ENCODE measurements at places on chromosomes 4 and X.

DNA sequence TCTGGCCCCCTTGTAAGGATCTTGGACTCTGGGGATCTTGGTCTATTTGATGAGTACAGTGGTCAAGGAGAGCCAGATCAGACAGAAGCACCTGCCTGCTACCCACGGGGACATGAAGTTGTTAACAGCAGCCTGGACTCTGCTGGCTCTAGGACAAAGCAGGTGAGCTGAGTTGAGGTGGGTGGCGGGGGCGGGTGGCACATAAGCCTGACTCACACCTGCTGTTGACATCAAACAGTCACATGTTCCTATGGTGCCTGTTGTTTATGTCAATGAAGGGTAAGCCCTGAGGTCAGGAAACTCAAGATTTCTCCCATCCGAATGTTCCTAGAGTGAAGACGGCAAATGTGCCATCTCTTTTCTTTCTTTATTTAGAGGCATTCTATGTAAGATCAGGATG lies 50.1 kb upstream of the CLNK start:
- no peak for DNase-seq

GRCh38 chrX:154049209-154050112 lies 29.8 kb upstream of the IRAK1 start:
- DNase-seq, result no peak

DNA sequence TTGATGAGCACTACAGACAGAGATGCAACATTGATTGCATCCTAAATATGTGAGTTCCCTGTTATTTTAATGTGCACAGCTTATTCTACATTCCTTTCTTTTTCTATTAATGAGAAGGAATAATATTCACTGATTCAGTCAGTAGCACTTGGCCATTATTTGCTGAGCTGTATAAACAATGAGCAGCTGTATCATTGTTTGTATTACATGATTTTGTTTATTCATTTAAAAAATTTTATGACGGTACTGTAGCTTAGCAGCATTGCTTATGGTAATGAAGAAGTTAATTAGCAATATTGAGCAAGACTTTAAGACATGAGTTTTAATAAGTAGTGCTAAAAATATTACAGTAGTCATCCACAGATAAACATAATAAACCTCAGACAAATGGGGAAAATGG lies 582.0 kb downstream of the ADGRL3 start:
- no peak for DNase-seq

- peak; percentile 2 for DNase-seq
Observed at GRCh38 chr4:79864500-79865200, 208.4 kb downstream of the ANTXR2 start.

DNA sequence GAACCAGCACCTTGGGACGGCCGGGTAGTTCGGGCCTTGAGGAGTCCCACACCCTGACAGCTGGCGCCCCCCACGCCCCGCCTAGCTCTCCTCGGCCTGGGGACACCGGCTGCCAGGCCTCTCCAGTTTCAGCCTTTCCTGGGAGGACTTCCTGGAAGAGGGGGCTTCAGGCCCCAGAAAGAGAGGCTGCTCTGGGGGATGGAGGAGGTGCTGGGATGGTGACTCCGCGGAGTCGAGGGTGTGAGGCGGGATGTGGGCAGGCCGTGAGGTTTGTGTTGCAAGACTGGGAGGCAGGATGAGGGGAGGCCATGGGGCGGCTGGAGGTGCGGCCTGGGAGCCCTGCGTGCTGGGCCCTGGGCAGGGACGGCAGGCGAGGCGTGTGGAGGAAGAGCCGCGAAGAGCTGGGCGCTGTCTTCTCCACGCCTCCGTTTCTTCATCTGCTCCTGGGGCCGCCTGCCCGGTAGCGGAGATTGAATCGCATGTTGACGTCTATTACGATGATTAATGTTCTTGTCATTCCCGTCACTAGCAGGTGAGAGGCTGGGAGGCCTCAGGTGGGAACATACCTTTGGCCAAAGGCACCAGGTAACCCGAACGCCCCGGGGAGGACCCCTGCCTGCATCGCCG lies 918 bp upstream of the FGFRL1 start:
- DNase-seq, result no peak

DNA sequence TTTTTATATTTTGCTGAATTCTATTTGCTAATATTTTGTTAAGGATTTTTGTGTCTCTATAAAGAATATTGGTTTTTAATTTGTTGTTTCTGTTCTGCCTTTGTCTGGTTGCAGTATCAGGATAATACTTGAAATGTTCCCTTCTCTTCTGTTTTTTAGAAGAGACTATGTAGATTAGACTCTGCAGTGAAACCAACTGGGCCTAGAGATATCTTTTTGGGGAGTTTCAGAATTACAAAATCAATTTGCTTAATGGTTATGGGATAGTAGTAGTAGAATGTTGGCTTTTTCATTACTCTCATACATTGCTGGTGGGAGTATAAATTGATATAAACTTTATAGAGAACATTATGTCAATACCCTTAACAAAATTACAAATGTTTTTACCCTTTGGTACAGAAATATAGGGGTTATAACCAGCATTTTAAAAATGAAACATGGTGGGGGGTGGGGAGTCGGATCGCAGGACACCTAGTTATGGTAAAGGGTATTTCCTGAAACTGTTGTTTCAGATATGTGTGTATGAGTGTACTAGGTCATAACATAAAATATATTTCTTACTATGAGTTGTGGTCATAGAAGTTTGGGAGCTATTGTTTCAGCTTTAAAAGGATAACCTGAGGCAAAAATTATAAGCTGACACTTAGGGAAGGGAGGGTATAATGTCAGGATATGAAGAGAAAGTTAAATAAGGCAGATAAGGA lies 29.0 kb downstream of the CLOCK start:
- no peak for DNase-seq

- no peak for DNase-seq
Observed at GRCh38 chr4:183984566-183984965, 79.5 kb downstream of the STOX2 start.

DNA sequence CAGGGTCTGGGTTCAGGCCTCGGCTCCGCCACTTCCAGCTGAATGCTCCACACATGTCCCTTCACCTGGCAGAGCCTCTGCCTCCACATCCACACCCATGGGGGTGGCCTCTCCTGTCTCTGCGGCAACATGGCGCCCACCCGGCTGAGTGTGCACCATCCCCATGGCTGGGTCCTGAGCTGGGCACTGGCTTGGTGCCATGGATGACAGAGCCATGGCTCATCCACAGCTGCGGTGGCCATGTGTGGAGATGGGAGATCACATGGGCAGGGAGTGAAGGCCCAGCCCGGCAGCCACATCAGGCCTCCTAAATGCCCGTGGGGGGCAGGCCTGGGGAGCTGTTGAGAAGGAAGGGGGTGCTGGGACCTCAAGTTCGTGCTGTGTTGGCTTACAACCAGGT lies 213.7 kb downstream of the AFAP1 start:
- DNase-seq, result no peak

DNA sequence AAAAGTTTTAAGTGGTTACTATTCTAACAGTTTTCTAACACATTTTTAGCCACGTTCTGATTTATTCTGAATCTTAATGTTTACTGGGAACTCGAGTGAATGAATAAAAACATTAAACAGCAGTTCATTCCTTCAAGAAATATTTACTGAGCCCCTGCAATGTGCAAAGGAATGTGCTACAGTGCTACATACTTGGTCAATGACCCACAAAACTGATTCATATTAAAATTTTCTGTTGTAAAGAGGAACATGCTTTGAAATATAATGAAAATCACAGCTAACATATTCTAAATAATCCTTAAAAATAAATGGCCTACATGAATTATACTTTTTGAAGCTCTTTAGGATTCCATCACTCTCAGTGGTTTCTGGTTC lies 78.7 kb downstream of the ARAP2 start:
- no peak for DNase-seq

GRCh38 chr4:3702561-3703221 lies 63.5 kb upstream of the ADRA2C start:
- no peak for DNase-seq
